ENCODE measurements at places on chromosomes 11 and 22. TPM values are rescaled to one million over a fixed set of nuclear protein-coding genes. Genes with fewer than 3 reads are reported as not detected.
A peak's percentile ranks its signal among the peaks of the same experiment; 100 is the strongest.

GRCh38 chr22:42621505-42622002 lies 6.9 kb upstream of the POLDIP3 start:
- H3K4me1 ChIP-seq = peaks cover 12% of the 10 kb centered on the region
- peaks cover 6% of the 10 kb centered on the region for H3K36me3 ChIP-seq
- peak overlapping the region; percentile 16 for H3K4me3 ChIP-seq
- peak overlapping the region; percentile 54 for H3K27ac ChIP-seq

DNA sequence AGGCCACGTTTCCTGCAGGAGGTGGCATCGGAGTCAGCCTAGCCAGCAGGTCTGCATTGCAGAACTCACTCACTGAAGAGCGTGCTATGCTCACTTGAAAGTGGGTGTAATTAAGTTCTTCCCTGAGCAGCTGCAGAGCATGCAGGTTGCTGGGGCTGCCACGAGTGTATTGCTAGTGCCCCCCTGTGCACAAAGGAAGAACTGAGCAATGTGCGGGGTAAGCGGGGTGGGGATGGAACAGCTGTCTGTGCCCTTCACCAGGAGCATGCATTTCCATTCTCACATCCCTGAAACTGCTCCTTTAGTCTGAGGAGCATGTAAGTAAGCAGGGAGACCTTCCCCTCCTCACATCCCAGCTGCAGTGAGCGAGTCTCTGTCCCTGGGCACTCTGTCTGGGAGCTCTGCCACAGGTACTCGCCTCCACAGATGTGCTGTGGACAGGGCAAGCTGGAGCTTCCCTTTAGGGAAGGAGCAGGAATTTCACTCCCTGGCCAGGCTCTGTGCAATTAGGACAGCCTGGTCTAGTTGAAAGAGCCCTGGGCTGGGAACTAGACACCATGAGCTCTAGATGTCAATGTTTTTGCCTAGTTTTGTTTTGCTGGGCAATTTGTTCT lies 1031.8 kb downstream of the NTM start:
- H3K27me3 ChIP-seq = peaks cover 44% of the 10 kb centered on the region
- no peak for DNase-seq
- H3K4me3 ChIP-seq = no peak overlapping the region
- no peaks in the 10 kb centered on the region for H3K4me1 ChIP-seq
- no peak overlapping the region for H3K27ac ChIP-seq

GRCh38 chr11:35376613-35377012 lies 42.7 kb downstream of the SLC1A2 start:
- peaks cover 18% of the 10 kb centered on the region for H3K27me3 ChIP-seq
- H3K27ac ChIP-seq = no peak overlapping the region
- peaks cover 3% of the 10 kb centered on the region for H3K4me1 ChIP-seq
- no peaks in the 10 kb centered on the region for H3K36me3 ChIP-seq

DNA sequence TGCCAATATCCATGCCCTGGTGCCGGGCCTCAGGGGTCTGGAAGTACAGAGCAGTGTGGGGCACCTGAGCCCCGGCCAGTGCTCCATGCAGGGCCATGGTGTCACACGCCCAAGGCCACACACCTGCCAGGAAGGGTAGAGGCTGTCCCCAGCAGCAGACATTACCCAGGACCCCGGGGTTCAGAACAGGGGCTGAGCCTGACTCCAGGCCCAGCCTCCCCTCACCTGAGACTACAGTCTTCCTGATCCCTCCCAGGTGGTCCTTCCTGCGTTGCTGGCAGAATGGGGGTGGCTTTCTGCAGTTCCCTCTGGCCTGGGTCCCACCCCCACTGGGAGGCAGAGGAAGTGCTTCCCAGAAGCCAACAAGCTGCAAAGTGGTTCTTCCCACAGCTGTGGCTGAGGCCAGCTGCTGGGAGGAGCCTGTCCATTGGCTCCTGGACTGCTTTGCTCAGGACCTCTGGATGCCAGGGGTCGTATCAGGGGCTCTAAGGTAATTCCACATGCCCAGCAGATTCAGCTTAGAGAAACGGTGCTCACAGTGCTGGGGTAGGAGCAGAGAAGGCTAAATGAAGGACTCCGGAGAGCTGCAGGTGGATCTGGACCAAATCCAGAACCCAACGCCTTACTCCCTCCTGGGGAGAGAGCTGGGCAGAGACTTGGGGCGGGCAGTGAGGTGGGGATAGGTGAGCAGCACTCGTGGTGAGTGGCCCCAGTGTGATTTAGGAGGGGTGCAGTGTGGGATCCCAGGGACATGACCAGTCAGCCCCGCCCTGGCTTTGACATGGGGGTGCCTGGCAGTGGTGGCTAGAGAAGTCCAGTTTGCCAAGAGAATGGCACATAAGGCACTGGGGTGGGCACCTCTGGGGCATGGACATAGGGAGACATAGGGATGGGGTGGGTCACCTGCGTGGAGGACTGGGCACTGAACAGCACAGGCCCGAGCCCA lies 12.6 kb downstream of the TCIRG1 start:
- no peak for DNase-seq
- H3K4me1 ChIP-seq = peaks cover 16% of the 10 kb centered on the region
- H3K36me3 ChIP-seq = peaks cover 4% of the 10 kb centered on the region
- no peaks in the 10 kb centered on the region for H3K27me3 ChIP-seq
- H3K4me3 ChIP-seq = no peak overlapping the region
- H3K27ac ChIP-seq = peak overlapping the region; percentile 31

- no peaks in the 10 kb centered on the region for H3K27me3 ChIP-seq
- no peak for DNase-seq
- H3K36me3 ChIP-seq = peaks cover 14% of the 10 kb centered on the region
- H3K4me3 ChIP-seq = no peak overlapping the region
- peak overlapping the region; percentile 8 for H3K27ac ChIP-seq
These were observed 49.2 kb downstream of the DBX1 start for GRCh38 chr11:20110908-20111669.

- peaks cover 46% of the 10 kb centered on the region for H3K36me3 ChIP-seq
These were observed 8.5 kb downstream of the FAM111B start for GRCh38 chr11:59115553-59115952.

DNA sequence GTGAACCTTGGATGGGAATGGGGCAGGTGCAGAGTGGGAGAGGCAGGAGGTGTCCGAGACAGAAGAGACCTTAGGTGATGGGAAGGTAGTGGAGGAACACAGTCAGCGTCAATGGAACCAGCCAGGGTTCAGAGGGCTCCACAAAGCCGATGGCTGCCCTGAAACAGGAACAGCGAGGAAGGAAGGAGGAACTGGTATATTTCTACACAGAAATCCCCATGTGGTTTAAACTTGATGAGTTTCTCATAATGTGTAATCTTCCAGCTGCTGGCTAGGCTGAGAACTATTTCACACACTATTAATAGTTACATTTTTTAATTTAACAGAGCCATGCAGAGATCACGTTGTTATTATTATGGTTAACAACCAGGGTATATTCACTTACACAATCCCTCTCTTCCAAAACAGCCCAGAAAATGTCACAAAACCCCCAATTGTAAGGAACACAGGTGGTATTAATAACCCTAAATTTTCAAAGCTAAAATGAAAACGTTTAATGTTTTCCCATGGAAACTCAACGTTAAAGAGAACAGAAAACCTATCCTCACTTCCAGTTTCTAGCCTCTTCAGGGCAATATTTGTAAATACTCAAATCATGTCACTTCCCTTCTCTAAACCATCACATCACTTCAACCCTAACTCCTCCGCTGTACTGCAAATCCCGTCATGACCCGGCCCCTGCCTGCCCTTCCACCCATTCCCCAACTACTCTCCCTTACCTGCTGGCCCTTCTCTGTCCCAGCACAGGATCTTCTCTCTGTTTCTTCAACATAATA lies 74.5 kb upstream of the ARFGAP3 start:
- no peak for DNase-seq
- H3K27me3 ChIP-seq = no peaks in the 10 kb centered on the region
- peak overlapping the region; percentile 10 for H3K27ac ChIP-seq
- H3K4me1 ChIP-seq = peaks cover 43% of the 10 kb centered on the region
- no peak overlapping the region for H3K4me3 ChIP-seq

The KCNK4 gene
- not detected for total RNA-seq

DNA sequence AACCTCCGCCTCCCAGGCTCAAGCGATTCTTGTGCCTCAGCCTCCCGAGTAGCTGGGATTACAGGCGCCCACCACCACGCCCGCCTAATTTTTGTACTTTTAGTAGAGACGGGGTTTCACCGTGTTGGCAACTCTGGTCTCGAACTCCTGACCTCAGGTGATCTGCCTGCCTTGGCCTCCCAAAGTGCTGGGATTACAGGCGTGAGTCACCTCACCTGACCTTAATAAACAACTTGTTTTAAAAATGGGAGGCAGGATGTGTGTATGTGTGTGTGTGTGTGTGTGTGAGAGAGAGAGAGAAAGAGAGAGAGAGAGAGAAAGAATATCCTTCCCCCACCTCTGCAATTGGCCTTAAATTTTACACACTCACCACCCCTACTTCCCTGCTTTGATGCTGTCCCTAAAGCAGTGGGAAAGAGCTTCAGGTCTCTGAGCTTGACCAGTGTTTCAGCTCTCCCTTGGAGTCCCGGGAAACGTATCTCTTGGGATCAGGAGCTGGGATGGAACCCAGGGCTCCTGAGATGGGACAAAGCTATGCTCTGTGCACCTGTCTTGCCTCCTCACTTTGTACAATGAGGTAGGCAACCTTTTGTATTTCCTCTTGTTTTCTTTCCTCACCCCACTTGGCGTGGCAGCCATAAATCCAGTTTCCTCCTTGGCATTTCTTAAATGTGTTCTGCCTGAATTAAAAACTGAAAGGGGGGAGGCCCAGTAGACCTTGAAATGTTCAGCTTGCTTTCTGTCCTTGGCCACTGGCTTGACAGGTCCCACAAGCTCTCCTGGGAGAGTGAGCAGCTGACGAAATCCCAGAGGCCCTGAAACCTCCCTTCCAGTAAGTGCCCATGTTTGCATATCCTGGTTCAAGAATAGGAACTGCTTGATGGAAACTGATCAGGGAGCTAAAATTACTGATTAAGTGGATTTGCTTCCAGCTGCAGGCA lies 17.8 kb upstream of the XBP1 start:
- H3K27me3 ChIP-seq = no peaks in the 10 kb centered on the region
- DNase-seq = no peak
- peak overlapping the region; percentile 71 for H3K4me3 ChIP-seq
- peak overlapping the region; percentile 92 for H3K27ac ChIP-seq
- H3K36me3 ChIP-seq = no peaks in the 10 kb centered on the region

GRCh38 chr11:210803-211180 lies 3.3 kb downstream of the RIC8A start:
- peak overlapping the region; percentile 90 for H3K27ac ChIP-seq
- H3K4me1 ChIP-seq = peaks cover 16% of the 10 kb centered on the region
- peak overlapping the region; percentile 98 for H3K4me3 ChIP-seq
- DNase-seq = no peak
- H3K27me3 ChIP-seq = no peaks in the 10 kb centered on the region

DNA sequence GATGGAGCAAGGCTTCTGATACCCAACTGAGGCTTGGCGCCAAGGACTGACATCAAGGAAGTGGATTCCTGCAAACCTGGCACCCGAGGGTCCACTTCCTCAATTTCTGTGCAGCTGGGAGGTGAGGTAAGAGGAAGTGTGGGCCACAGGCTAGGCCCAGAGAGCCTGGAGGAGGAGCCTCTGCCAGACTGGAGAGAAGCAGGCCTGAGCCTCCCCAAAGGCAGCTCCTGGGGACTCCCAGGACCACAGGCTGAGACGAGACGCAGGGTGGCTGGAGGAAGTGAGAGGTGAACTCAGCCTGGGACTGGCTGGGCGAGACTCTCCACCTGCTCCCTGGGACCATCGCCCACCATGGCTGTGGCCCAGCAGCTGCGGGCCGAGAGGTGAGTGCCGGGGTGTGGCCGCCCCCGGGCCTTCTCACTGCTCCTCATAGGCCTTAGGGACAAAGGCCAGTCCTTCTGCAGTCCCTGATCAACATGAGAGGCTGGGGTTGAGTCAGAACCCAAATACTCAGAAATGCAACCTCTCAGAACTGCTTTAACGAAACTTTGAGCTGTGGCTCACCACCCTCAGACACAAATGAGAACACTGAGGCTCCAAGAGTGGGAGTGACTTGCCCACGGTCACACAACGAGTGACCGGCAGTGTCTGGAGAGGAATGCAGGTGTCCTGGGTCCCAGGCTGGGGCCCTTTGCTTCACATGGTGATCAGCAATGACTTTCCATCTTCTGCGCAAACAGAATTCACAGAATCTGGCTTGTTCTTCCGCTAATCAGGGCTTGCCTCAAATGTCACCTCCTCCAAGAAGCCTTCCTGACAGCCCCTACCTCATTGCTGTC lies at the start of gene NCF4:
Gene NCF4 (plus strand): TSS at position 186 of the 839 bp plus-strand sequence. CDS start 166 bp downstream, at position 352.
- H3K36me3 ChIP-seq = no peaks in the 10 kb centered on the region
- DNase-seq = no peak
- peaks cover 52% of the 10 kb centered on the region for H3K27me3 ChIP-seq
- no peak within 1 kb of the TSS for H3K4me3 ChIP-seq
- peaks cover 6% of the 10 kb centered on the region for H3K4me1 ChIP-seq
- H3K27ac ChIP-seq = no peak within 1 kb of the TSS

- H3K4me3 ChIP-seq = no peak overlapping the region
- no peak for DNase-seq
- peaks cover 12% of the 10 kb centered on the region for H3K4me1 ChIP-seq
- no peak overlapping the region for H3K27ac ChIP-seq
These were observed 146.4 kb upstream of the TIMP3 start for GRCh38 chr22:32655068-32655467.

Measured in type B pancreatic cell (in vitro differentiated cells).